ENCODE measurements at places on chromosomes 2 and 18.

- no peak for DNase-seq
Measured at GRCh38 chr18:35691625-35692024, 110.1 kb downstream of the GALNT1 start.

GRCh38 chr2:236393581-236393980, 129.4 kb upstream of the ASB18 start:
- DNase-seq: no peak

DNA sequence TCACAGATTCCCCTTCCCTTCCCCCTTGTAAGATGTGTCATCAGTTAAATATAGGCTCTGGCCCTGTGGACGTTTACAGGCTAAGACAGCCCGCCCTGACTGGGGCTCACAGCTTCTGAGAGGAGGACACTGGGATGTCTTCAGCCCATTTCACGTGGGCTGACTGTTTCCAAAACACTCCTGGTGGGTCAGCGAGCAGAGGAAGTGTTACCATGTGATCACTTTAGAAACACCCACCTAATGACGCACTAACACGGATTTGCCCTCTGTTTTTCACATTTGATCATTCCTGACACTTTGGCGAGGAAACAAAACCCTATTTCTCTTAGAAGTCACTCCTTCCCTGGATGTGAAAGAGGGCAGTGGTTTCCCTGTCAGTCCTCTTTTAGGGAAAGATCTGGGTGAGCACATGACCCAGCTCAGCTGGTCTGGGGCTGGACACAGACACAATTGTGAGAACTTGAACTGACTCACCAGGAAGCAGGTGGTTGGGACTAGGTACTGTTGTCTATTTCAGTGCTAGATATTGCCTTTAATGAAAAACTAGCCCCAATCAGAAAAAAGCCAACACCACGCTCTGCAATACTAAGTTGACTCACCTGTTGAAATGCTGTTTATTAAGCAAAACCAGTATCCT, 38.8 kb downstream of the BMP10 start:
- DNase-seq: no peak

GRCh38 chr2:120957905-120958304, 222.2 kb downstream of the GLI2 start:
- no peak for DNase-seq

DNA sequence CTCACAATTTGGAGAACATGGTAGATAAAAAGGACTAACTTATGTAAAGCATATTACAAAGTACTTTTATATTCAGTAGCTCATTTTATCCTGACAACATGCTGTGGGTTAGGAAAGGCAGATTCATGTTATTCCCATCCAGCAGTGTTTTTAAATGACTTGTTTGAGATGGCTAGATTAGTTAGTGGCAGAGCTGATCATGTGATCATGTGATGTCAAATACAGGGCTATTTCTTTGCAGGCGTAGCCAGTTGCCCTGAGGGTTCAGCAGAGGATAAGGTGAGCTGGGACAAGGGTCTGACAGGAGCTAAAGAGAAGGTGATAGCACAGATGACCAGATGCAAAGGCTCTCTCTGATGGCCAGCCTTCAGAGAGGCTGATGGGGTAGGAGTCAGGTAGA, 97.8 kb downstream of the ADD2 start:
- DNase-seq: no peak

DNA sequence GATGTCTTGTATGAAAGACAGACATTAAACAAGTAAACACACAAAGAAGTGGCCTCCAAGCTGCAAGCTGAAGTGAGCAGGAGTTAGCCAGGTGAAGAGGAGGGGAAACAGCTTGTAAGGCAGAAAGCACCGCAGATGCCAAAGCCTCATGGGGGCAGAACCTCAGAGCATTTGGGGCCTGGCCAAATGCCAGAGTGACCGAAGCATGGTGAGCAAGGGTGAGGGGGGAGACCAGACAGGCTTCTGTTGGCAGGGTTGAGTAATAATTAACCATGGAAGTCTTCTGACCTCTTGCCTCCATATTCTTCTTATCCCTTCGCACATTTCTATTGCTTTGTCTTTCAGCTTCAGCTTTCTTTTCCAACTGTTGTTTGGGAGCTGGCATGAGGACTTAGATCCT, 5.6 kb downstream of the QPCT start:
- no peak for DNase-seq

- DNase-seq: no peak
Measured at GRCh38 chr2:151038516-151038915, 223.1 kb downstream of the RBM43 start.

DNA sequence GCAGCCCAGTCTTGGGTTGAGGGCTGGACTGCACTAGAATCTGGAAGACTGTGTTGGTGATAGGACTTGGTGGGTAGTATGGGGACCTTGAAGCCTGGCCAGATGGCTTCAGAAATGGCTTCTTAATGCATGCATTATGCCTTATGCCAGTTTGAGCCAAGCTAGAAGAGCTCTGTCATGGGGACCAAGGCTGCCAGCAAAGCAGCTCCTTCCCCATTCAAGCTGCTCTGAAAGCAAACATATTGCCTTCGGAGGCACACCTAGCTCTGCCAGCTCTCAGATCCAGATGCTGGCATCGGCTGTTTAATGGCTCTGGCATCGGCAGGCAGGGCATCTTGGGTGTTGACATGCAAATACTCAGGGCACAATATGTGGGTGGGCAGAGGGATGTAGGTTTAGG, 59.0 kb upstream of the IGFBP5 start:
- no peak for DNase-seq

- DNase-seq: no peak
Measured at GRCh38 chr2:8535469-8535795, 146.4 kb upstream of the ID2 start.
